Karpas-422 (cell line): ENCODE measurements at places on chromosomes 16 and 17. TPM values are rescaled to one million over a fixed set of nuclear protein-coding genes. Genes with fewer than 3 reads are reported as not detected.

Gene MPV17L
- not detected in 2 replicates for total RNA-seq

Gene FGF11
- total RNA-seq = 0.32 and 0.67 TPM in 2 replicates

Gene CCDC200
- total RNA-seq = not detected in 2 replicates

Gene CACNG4
- total RNA-seq = not detected in 2 replicates

Gene NTN3
- total RNA-seq = 0.45 and 0.94 TPM in 2 replicates

Gene MYH3
- 1.0 and 1.7 TPM in 2 replicates for total RNA-seq

GRCh38 chr16:12245921-12246720 lies 269.6 kb downstream of the SNX29 start:
- DNase-seq = no peak

GRCh38 chr17:41421116-41421515 lies 3.3 kb downstream of the KRT37 start:
- DNase-seq = no peak

GRCh38 chr17:50096092-50096491 lies 941 bp downstream of the PDK2 start:
- DNase-seq = no peak

DNA sequence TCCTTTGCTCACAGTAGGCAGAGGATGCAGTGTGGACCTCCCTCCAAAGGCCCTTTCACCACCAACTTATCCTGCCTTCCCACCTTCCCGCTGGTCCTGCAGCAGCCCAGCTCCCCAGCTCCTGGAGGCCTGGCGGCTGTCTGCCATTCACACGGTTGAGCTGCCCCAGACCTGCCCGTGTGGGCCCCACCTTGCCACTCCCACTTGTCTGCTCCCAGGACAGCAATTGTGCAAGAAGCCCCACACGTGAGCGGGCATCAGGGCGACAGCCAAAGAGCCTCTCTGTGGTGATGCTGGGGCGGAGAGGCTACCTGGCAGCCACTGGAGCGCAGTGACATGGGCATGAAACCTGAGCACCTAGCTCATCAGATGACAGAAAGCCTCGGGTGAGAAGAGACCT lies 248.6 kb upstream of the MAF start:
- DNase-seq = no peak

DNA sequence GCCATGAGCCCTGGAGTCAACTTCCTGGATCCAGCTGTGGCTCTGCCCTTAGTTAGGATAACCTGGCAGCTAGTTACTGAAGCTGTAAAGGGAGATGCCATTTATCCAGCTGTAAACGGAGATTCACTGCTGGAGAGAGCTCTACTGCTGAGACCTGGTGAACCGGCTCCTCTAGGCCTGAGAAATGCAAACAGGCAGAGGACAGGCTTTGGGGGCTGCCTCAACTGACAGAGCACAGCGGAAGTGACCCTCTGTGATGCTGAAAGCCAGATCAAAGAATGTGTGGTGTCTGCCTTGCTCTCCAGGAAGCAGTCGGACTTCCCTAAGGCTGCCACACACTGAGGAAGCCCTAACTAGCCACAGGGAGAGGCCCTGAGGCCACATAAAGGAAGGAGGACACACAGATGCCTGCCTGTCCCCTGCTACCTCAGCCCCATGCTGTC lies 21.9 kb upstream of the GPRC5C start:
- no peak for DNase-seq

DNA sequence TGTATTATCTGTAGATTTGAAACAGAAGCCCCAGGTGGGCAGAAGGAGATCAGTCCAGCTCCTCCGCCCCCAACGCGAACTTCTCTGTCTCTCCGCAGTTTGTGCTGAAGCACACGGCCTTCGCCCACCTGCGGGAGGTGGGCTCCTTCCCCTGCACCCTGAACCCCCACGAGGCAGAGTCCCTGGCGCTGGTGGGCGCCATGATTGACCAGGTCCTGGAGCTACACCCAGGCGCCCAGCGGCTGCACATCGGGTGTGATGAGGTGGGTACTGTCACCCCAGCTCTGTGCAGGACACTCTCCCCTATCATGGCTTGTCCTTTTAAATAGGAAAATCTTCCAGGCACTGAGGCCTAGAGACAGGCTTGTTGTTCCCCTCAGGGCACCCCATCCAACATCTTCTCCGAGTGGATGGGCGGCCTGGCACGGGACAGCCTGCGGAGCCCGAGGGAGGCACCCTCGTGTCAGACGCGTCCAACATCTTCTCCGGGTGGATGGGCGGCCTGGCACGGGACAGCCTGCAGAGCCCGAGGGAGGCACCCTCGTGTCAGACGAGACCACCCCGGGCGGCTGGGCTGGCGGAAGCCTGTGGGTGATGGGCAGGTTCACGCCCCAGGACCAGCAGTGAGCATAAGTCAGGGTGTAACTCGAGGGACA lies 15.3 kb upstream of the OGFOD3 start:
- DNase-seq = no peak

DNA sequence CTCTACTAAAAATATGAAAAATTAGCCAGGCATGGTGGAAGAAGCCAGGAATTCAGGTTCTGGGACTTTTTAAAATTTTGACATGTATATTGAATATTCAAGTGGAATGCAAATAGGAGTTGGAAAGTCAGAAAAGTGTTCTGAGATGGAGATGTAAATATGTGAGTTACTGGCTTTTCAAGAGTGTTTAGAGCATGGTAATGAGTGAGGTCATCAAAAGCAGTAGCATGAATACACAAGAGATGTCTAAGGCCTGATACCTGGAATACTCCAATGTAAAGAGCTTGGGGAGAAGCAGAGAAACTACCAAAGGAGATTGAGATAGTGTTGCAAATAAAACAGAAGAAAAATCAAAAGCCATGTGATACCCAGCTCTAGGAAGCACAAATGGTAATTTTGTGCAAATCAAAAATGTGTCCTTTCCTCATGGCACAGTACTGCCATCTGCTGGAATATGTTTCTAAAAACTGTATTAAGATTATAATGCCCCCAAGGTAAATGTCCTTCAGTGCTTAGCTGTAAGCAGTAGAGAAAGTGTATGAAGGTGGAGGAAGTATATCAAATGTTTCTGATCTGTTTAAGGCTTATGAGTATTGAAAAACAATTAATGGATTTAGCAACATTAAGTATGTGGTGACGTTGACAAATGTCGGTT lies 908.4 kb downstream of the KCNJ18 start:
- DNase-seq = peak; percentile 88

GRCh38 chr16:88634141-88634993 lies 4.0 kb upstream of the IL17C start:
- DNase-seq = peak; percentile 66

GRCh38 chr17:81162491-81162890 lies 2.8 kb upstream of the PVALEF start:
- no peak for DNase-seq

- DNase-seq = no peak
Measured at GRCh38 chr17:13194887-13195286, 177.1 kb upstream of the ELAC2 start.

- DNase-seq = no peak
Measured at GRCh38 chr16:28910086-28911031, 14.7 kb downstream of the RABEP2 start.

GRCh38 chr17:21034340-21035235 lies 8.2 kb downstream of the USP22 start:
- DNase-seq = no peak

DNA sequence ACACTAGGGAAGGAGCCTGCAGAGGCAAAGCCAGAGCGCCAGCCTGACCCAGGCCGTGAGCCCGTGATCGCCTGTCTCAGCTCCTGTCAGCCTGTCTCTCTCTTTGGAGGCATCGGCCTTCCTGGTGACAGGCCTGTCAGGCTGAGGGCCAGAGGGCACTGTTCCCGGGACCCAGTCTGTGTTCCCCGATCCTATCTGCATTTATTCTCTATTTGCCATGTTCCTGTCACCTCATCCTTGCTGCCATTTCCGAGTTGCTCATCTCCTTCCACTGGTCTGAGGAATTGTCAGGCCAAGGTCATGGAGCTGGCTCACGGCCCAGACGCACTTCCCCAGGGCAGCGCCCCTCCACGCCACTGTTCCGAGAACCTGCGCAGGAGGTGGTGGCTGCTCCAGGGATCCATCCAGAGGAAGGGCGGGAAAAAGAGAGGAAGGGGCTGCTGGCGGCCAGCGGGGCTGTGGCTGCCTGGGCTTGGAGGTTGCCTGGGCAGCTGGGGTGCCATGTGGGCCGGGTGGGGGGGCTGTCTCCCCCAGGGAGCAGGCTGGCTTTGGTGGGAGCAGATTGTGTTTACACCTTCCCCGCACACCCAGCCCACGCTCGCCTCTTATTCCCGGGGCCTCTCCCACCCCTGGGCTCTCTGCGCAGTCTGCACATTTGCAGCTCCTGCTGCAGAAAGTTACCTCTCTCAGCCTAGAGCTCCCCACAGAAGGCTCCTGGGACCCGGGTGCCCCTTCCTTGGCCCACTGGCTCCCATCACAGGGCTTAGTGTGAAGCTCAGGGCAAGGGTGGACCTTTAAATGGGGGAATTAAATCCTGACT lies 4.9 kb downstream of the PRCD start:
- DNase-seq = no peak

GRCh38 chr16:264440-264951 lies 11.2 kb downstream of the RGS11 start:
- no peak for DNase-seq

DNA sequence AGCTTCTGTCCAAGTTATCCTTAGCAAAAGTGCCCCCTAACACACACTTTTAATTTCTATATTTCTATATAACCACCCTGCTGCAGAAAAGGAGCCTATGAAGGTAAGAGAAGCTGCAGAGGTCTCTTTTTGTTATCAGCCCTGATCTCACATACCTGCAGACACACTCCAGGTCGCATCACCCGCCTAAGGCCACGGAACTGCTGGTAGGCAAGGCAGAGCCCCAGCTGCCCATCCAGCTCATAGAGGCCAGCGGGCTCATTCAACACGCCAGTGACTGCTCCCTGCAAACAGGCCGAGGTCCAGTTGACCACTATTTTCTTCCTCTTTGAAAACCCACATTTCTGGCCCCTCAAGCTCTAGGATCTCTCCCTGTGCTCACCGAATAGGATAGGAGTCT lies 12.2 kb downstream of the CTC1 start:
- DNase-seq = no peak

DNA sequence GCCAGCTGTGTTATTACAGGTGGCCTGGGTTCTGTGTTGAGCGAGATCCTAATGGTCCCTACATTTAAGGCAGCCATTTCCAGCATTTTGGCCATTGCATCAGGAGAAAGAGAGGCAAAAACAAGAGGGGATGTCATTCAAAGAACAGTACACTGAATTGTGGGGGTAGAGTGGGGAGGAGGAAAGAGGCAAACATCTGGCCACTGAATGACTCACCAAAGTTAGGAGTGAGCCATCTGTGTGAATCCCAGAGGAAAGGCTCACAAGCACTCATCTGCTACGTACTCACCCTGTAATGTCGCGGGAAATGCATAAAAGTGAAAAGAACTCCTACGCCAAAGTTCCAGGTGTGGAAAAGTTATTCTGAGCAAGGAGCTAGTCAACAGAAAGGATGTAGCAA lies 16.7 kb downstream of the KRABD2 start:
- no peak for DNase-seq

- peak; percentile 66 for DNase-seq
Measured at GRCh38 chr17:2192367-2193057, 111.1 kb downstream of the SMG6 start.

DNA sequence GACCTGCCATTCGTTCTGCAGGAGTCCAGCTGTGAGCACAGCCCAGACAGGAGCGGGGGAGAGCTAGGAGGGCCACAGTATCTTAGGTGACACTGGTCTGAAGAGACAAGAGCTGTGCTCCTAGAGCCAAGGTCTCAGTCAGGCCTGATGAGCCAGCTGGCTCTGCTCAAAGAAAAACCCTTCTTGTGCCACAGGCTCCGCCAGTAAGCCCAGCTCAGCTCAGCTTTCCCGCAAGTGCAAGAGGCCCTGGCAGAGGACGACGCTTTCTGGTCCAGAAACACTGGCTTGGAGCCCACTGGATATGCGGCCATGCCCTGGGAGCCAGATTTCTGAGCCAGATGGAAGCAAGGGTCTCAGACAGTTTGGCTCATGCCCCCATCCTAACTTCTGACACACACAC lies 23.9 kb downstream of the PEMT start:
- DNase-seq = no peak

- peak; percentile 48 for DNase-seq
Measured at GRCh38 chr16:68644715-68645493, at the start of gene CDH3. CDH3 (plus strand) TSS chr16:68645310; CDS start chr16:68645380, 70 bp downstream.

- no peak for DNase-seq
Measured at GRCh38 chr16:81709016-81709900, 69.8 kb upstream of the PLCG2 start.

DNA sequence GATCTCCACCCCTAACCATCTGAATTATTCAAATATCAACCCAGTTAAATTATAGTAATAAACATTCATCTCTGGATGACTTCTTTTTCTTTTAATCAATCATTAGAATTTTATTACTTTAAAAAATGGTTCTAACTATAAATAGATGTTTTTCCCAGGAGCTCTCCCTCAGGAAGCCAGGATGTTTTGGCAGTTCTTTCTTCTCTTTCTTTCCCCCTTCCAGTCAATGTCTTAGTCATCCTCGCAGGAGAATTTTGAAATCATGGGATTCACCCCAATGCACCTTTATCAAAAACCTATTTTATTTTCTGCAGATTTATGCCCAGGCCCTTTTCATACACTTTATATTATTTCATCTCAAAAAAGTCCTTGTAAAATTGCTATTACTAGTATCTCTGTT lies 711.6 kb downstream of the CDH11 start:
- no peak for DNase-seq

DNA sequence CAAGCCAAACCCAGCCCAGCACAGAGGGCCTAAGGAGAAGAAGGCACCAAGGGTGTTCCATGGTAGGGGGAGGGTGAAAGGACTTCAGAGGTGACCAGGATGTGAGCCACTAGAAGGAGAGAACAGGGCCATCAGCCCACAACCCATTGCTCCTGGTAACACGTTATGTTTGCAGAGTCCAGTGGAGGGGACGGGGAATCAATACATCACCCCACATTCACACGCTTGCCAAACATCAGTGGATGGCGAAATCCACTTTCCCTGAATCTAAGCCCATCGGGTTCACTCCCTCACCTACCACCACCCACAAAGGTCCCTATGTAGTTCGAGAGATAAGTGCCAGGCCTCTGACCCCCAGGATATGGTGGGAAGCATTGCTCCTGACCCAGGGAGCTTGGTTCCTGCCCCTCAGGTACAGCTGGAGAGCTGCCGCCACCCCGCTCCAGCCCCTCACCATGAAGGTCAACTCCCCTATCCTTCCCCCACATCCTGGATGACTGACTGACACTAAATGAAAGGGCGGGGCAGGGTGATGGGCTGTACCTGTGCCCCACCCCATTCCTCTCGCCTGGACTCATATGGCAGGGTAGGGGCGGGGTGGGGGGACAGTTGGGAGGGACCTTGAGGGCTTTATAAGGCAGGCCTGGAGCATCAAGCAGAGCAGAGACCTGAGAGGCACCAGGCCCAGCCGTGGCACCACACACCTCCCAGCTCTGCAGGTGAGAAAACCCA lies at the start of gene GAST:
Gene GAST (plus strand): TSS at position 663 of the 732 bp plus-strand sequence. CDS start 3,106 bp downstream, outside the sequence.
- DNase-seq = no peak
